Vagina (tissue), 2 donors: ENCODE measurements at places on chromosomes 3 and 15.

GRCh38 chr3:32315441-32315840 lies 76.2 kb upstream of the CMTM7 start:
- H3K4me3 ChIP-seq, result no peak overlapping the region
- no peaks in the 10 kb centered on the region for H3K36me3 ChIP-seq
- no peak for DNase-seq
- no peaks in the 10 kb centered on the region for H3K4me1 ChIP-seq
- H3K27ac ChIP-seq, result no peak overlapping the region

DNA sequence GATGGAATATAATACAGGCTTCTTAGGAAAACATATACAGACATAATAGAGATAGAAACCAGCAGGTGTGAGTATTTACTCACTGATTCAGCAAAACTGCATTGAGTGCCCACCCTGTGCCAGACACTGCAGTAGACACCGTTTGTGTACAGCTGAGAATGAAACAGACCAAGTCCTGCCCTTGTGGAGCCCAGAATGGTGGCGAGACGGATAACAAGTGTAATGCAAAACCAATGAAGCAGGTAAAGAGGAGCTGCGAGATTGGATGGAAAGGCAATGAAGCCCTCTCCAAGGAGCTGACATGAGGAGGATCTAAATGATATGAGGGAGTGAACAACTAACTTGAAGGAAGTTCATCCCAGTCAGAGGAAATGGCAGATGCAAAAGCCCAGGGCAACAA lies 256.4 kb downstream of the MEX3B start:
- H3K4me3 ChIP-seq, result no peak overlapping the region
- H3K4me1 ChIP-seq, result no peaks in the 10 kb centered on the region
- no peaks in the 10 kb centered on the region for H3K27me3 ChIP-seq
- H3K36me3 ChIP-seq, result no peaks in the 10 kb centered on the region
- H3K27ac ChIP-seq, result no peak overlapping the region
- no peak for DNase-seq

GRCh38 chr15:58427987-58428386 lies 3.8 kb upstream of the LIPC start:
- peaks cover 12% of the 10 kb centered on the region for H3K4me1 ChIP-seq
- no peak overlapping the region for H3K27ac ChIP-seq
- H3K4me3 ChIP-seq, result no peak overlapping the region

- no peaks in the 10 kb centered on the region for H3K27me3 ChIP-seq
- H3K4me3 ChIP-seq, result no peak overlapping the region
- H3K27ac ChIP-seq, result no peak overlapping the region
- H3K36me3 ChIP-seq, result peaks cover 61% of the 10 kb centered on the region
- DNase-seq, result no peak
Observed at GRCh38 chr15:43406189-43406588, 35.3 kb downstream of the TUBGCP4 start.

- H3K36me3 ChIP-seq, result no peaks in the 10 kb centered on the region
- H3K4me3 ChIP-seq, result no peak overlapping the region
- H3K4me1 ChIP-seq, result no peaks in the 10 kb centered on the region
- H3K27ac ChIP-seq, result no peak overlapping the region
Observed at GRCh38 chr3:161035711-161036110, 69.4 kb downstream of the B3GALNT1 start.

DNA sequence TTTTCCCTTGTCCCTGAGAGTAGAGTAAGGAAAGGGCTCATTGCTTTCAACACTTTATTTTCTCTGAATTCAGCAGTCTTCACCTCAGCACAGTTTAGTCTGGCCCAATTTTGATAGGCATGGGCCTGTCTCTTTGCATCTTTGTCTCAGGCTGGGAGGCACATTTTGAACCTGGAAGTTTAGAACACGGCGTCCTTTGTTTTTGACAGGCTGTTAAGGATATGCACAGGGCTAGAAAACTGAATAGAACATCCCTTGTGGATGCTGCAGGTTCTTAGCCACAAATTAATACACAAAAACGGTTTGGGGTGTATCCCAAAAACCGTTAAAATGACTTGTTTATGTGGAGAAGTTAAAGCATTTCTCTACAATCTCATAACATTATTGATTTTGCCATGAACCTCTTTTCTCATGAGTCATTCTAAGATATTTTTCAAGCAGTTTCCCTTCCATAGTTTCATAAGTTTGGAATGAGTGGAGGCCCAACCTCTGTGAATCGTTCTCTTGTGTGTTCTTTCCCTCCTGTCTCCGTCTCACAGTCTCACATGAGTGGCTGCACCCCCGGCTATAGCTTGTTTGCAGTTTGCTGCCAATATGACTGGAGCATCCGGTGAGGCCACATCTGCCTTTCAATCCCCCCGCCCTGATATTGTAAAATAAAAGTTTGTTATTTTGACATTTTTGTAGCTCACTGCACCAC lies 192.9 kb upstream of the EIF1B start:
- H3K27ac ChIP-seq, result no peak overlapping the region
- no peak overlapping the region for H3K4me3 ChIP-seq
- H3K4me1 ChIP-seq, result no peaks in the 10 kb centered on the region
- no peak for DNase-seq
- H3K36me3 ChIP-seq, result no peaks in the 10 kb centered on the region

DNA sequence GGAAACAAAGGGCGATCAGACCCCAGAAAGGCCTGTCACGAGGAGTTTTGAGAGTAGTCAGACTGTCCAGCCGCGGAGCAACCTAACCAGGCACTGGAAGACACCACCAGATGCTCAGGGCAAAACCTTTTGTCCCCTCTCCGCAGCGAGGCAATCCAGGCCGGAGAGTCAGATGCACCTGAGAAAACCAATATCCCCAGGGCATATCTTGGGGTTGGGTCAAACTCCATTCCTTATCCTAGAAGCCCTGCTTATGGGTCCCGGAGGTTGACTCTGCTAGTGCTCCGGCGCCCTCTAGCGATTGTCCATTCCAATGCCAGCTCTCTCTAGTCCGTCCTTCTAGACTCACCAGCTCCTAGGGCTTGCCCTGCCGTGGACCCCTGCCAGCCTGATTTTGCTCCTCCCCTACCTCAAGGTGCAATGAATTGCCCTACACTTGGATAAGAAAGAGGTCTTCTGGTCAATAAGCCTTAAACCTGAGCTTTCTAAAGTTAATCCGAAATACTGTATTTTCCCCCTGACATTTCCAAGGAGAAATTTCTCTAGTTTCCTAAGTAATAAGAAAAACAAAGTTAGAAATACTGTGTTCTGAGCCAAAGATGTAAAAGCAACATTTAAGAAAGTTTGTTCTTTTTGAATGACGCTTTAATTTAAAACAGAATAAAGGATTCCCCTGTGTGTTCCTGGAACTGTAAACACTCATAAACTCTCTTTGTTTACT lies 5.5 kb downstream of the CPNE4 start:
- no peaks in the 10 kb centered on the region for H3K27me3 ChIP-seq
- H3K36me3 ChIP-seq, result no peaks in the 10 kb centered on the region
- peaks cover 10% of the 10 kb centered on the region for H3K4me1 ChIP-seq
- no peak for DNase-seq
- no peak overlapping the region for H3K4me3 ChIP-seq
- H3K27ac ChIP-seq, result no peak overlapping the region

GRCh38 chr3:85821130-85821756 lies 862.5 kb downstream of the CADM2 start:
- no peaks in the 10 kb centered on the region for H3K36me3 ChIP-seq
- no peak overlapping the region for H3K27ac ChIP-seq

DNA sequence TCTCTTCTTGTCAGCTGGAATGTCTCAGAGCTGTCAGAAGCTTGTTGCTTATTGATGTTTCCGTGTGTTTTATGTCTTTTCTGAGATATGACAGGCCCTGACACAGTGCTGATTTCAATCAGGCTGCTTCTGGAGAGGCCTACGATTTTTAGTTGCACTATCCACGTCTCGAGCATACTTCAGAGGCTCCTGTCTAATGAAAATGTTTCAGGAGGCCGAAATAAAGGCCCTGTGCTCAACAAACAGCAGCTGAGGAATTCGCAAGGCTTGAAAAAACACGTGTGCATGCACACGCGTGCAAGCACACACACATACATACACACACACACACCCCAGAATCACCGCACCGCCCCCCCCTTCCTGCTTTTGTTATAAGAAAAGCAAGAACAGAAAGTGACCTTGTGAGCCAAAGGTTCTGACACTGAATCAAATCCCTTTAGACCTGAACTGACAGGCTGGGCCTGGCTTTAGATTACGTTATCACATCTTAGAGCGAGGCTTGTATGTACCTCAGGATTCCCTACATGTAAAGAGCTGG lies 296.6 kb downstream of the NR2F2 start:
- H3K27ac ChIP-seq, result no peak overlapping the region
- H3K27me3 ChIP-seq, result no peaks in the 10 kb centered on the region
- DNase-seq, result no peak
- peaks cover 7% of the 10 kb centered on the region for H3K4me1 ChIP-seq
